ENCODE measurements at places on chromosomes 6 and 20.

GRCh38 chr6:165969184-165969583, 198.5 kb downstream of the TBXT start:
- DNase-seq: no peak

DNA sequence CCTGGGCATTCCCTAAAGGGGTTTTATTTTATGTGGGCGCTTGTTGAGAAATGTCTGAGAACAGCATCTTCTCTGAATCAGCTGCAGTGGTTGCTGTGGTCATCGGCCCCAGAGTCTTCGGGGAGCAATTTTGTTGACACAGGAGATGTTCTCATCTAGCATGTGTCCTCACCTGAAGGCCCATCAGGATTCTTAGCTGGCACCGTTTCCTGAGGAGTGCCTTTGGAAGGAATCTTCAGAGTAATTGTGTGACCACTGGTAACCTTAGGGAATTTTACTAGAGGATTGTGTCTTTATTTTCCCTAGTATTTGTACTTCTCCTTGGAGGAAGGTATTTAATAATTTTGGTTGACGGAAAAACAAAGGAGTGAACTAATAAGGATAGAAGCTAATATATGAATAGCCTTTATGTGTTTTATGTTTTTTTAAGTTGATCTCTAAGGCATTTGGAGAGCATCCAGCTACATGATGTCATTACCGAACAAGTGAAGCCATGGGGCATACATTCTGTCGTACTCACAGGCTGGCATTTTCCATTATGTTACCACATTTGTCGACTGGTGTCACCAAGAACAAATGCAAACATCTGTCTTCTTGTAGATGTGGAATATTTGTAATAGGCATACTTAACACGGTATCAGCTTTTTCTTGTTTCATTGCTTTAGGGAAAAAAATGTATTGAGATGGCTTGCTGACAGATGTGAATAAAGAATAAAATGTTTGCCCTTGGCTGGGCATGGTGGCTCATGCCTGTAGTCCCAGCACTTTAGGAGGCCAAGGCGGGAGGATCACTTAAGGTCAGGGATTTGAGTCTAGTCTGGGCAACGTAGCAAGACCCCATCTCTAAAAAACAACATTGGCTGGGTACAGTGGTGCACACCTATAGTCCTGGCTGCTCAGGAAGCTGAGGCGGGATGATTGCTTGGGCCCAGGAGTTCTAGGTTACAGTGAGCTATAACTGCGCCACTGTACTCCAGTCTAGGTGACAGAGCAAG, 41.9 kb downstream of the TULP4 start:
- peak; percentile 24 for DNase-seq

DNA sequence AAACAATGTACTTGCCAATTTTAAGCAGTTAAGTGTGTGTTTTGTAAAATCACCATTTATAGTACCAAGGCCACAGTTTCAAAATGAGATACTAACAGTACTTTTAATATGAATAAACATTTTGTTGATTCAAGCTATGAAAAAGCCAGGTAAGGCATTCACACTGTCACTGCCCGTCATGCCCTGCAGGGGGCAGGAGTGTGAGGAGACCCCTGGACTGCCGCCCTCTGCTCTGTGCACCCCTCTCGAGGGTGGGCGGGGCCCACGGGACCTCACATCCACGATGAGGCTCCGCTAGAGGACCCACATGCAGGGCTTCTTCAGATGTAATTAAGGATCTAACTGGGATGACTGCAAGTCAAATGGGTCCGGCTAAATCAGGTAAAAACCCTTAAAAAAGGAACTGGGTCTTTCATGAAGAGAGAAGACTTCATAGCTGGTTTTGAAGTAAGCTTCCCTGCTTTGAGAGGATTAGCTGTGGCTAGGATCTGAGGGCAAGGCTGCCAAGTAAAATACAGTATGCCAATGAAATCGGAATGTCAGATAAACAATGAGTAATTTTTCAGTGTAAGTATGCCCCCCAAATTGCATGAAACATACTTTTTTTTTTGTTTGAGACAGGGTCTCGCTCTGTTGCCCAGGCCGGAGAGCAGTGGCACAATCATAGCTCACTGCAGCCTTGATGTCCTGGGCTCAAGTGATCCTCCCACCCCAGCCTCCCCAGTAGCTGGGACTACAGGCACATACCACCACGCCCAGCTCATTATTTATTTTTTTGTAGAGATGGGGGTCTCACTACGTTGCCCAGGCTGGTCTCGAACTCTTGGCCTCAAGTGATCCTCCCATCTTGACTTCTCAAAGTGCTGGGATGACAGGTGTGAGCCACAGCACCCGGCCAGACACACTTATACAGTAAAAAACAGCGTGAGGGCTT, 18.7 kb downstream of the DIDO1 start:
- DNase-seq: no peak

- no peak for DNase-seq
Measured at GRCh38 chr6:13813026-13813425, 1.3 kb downstream of the MCUR1 start.

DNA sequence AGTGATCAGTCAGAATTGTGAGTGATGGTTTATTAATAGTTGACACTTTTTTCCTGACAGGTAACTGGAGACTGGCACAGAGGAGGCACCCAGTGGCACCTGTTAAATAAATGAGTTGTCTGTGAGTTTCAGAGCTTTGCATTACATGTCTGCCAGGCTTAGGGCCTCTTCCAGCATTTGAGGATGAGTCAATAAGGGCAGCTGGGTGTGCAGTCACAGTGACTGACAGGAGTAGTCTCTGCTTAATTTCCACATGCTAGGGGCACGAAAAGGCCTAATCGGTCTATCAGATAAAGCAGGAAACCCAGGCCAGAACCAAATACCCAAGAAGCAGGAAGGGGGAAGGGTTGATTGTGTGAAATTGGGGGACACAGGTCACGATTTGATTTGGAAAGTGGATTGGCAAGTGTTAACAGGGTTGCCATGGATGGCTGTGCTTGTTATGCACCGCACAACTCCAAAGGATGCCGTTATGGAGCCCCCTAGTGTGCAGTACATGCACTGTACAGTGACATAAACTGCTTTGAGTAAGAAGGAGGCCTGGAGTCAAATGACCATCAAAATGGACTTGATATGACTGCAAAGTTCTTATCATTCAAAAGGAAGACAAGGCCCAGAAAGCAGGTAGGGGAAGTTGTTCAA, 111.9 kb upstream of the GGTLC1 start:
- DNase-seq: peak; percentile 18

DNA sequence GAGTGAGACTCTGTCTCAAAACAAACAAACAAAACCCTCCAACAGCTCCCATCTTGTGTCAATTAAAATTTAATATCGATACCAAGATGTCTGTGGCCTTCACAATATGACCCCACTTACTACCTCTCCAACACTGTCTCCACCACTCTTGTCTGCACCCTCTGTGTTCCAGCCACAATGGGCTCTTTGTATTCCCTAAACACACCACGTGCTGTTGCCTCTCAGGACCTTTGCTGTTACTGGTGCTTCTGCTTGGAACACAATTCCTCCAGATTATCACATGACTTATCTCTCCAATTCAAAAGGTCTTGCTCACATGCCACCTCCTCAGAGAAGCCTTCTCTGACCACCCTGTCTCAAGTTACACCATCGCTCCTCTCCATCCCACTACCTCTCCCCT, 6.0 kb upstream of the HCK start:
- no peak for DNase-seq

DNA sequence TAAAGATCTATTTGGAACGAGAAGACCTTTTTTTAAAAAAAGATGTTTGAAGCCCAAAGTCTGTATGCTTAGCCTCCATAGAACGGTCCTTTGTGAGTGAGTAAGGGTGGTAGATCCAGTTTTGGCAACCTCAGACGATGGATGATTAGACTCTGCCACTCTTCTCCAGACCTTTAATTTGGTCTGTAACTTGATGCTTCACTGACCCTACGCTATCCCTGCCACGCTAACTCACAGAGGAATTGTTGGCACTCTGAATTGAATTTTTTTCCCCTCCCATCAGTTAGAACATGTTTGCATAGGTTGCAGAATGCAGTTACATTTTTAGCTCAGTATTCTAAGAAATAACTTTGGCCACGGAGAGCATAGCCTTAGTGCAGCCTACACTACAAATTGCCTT, 15.8 kb upstream of the DEK start:
- peak; percentile 59 for DNase-seq
